Foreskin keratinocyte (primary cell): ENCODE measurements at places on chromosomes 1 and 21.
A peak's percentile ranks its signal among the peaks of the same experiment; 100 is the strongest.

- no peak for DNase-seq
These were observed 334.8 kb downstream of the RPS6KC1 start for GRCh38 chr1:213385806-213386324.

DNA sequence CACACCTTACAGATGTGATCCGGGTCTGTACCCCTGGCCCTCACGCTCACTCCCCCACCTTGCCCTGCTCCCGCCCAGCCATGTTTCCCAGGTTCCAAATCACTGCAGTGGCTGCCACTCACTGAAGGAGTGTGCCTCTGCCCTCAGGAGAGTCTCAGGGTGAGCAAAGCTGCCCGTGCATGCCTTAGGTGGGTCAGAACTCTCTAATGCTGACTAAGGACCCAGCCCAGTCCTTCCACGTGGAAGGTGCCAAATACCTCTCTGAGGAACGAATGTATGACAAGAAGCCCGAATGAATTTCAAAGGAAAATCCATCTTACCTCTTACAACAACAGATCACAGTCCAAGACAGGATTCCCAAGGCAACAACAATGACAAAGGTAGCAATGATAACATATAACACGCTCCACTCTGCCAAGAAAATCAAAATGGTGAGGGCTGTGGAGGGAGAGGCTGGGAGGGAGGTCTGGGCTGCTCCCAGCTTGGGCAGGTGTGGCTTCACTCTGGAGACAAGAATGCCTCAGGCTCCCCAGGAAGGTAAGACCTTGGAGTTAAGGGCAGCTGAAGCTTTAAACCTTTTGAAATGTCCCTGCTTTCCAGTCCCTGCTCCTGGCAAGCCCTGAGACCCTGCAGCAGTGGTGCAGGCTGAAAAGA lies 115.2 kb downstream of the KIAA0319L start:
- peak; percentile 39 for DNase-seq

- DNase-seq, result peak; percentile 39
These were observed 3.9 kb downstream of the JAK1 start for GRCh38 chr1:64962441-64962840.

DNA sequence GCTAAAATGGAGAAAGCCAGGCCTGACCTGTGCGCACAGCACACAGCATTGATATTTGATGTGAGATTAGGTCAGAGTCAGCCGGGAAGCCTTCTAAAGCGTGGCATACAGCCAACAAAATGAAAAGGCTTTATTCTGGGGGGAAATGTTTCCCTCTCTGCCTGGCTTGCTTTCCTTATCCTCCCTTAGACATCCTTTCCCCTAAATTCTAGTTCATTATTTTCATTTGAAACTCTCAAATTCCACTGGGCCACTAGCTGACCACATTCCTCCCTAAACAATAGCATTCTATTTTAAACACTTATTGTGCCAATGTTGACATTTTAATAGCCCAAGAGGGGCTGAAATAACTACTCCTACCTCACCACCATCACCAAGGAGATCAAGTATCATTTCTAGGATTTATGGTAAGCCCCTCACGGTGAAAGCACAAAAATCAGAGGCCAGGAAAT lies 49.4 kb downstream of the LEPR start:
- no peak for DNase-seq

DNA sequence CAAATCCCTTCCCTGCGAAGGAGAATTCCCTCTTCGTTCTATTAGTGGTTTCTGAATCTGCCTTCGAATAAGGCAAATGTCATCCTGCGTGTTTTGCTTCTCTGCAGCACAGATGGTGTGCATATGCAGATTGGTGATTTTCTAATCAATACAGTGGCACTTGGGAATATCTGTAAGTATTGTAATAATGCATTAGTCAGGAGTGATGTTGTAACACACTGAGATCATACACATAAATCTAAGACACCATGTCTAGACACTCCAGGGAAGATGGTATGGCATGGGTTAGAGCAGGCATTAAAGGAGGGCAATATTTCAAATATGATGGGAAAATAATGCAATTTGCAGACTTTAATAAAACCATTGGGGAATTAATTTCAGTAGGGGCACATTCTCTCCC lies 513.2 kb upstream of the PTBP2 start:
- DNase-seq, result no peak

DNA sequence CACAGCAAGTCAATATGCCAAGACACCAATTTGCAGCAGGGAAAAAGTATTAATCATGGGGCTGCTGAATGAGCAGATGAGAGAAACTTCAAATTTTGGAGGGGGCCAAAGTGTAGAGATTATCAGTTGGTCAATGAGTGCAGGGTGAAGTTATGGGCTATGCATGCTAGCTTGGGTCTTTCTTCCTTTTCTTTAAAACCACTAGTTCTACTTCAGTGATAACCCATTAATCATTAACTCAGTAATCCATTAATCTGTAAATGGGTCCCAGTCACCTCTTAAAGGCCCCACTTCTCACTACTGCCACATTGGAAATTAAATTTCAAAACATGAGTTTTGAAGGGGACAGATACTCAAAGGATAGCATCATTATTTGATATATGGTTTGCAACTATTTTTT lies 688.6 kb upstream of the ADGRL4 start:
- no peak for DNase-seq

DNA sequence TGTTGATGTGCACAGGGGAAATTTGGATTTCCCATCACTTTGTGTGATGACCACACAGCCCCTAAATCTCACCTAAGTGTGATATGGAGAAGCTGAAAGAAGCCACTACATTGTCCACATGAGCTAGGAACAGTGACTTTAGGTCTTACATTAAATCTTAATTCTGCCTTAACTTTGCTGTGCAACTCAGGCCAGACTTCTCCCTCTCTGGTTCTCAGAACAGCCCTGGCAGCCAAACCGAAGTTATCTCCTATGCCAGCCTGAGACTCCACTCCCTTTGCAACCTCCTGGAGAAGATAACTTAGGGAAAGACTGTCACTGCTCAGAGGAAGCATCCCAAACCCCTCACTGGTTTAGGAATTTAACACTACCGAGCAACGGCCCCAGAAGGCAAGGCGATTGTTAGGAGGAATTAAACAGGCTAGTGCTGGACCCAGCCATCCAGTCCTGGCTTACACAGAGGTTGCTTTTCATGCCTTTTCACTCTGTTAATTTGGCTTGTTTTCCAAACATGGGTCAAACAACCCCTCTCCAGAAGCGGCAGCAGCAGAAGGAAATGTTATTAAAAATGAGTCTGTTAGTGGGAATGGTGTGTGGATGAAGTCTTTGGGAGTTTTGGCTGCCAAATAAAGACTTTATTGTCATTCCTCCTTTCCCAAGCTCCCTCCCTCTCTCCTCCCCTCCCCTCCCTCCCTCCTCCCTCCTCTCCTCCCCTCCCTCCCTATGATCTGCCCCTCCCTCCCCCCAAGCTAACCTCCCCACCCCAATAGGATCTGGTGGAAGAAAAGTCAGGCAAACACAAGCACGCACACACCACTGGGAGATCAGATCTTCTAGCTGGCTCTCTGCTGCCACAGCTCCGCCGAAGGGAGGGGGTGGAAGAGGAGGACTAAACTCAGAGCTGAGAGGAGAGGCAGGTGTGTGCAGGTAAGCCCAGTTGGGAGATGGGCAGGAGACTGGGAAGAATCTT lies at the start of gene PRELP:
PRELP (plus strand) TSS at position 795 of the 970 bp plus-strand sequence. CDS start 7,379 bp downstream, outside the sequence.
- no peak for DNase-seq

DNA sequence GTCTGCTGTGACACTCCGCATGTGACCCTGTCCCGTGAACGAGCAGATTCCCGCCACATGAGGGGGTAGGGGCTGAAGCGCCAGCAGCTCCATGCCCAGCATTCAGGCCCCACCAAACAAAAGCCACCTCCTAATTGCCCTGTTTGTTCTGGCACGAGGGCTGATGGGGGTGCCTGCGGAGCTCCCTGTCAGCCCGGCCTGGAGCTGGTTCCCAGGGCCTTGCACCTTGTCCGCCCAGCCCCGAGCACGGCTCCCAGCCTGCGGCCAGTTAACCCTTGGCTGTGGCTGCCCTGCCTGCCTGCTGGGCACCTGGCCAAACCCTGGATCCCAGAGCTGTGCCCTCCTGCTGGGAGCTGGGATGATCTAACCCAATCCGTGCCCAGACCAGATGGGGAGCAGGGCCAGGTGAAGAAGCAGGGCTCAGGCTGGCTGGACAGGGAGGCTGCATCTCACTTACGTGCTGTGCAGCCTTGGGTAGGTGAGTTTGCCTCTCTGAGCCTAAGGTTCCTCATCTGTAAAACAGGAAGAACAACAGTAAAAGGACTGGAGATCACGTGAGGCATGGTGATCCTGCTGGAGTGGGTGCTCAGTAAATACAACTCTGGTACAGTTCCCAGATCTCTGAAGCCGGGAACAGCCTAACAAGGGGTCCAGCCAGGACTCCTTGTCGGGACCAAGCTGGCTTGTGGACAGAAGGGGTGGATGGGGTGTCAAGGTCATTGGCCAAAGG lies 110.9 kb upstream of the IFFO2 start:
- DNase-seq, result no peak
